ENCODE measurements at places on chromosomes 1 and 21.

DNA sequence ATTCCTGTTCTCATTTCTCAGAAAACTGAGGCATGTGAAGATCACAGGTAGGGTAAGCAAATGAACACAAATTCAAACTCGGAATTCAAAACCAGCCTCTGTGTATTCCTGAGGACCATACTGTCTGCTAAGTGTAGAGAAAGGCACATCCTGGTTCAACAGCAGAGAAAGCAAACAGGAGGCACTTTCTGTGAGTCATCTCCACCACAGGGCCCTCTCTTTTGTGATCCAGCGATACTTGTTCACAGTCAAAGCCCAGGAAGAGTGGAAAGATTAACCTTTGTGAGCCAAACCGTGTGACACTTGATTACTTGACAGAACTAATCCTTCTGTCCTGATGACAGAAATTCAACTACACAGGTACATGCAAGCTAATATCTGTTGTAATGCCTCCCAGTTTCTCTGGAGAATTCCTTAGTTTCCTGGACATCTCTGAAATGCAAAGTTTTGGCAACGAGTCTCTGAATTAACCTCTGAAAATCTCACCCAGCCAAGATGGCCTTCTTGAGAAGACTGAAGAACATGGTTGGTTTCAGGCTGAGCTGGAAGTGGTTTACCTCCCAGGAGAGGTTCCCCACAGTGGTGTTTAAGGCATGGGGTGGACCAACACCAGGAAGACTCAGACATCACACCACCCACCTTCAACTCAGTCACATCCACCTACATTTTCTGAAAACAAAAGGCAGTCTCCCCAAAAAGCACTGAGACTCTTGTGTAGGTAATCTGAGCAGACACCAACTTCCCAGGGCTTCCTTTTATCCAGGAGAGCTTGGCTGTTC, 98.2 kb upstream of the ERG start:
- DNase-seq, result no peak

- no peak for DNase-seq
Observed at GRCh38 chr1:203281851-203282661, 23.3 kb upstream of the BTG2 start.

DNA sequence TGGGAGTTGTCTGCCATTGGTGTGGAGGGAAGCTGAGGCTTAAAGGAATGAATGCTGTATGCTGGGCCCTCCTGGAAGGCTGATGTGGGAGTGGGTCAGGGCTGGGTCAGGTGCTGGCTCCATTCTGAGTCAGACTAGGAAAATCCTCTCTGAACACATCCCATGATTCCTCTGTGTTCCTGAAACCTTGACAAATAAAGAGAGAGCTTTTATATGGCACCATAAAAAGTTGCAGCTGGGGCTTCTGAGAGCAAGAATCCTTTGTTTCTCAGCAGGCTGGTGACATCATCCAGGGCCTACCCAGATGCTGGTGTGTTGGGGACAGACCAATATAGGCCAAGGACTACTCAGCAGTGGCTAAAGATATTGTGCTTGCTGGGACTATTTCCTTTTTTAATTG, 27.8 kb upstream of the NFASC start:
- DNase-seq, result no peak

GRCh38 chr1:202810615-202811295, at the start of gene PCAT6:
TSS of gene PCAT6 (plus strand) at chr1:202810954.
- DNase-seq, result peak; percentile 88

GRCh38 chr1:17176306-17177061, 28.4 kb upstream of the PADI1 start:
- no peak for DNase-seq

Data from RPMI8226 (cell line).